Subcutaneous adipose tissue (tissue), 4 donors: ENCODE measurements at places on chromosomes 6 and 20. TPM values are rescaled to one million over a fixed set of nuclear protein-coding genes. Genes with fewer than 3 reads are reported as not detected.

Gene OSTM1
- 78.4 TPM for total RNA-seq

Gene ZBTB24
- 10.9 TPM for total RNA-seq

Gene CALHM6
- 5.6 TPM for total RNA-seq

Gene LIN28B
- total RNA-seq = not detected

Gene CLIC5
- total RNA-seq = 14.3 TPM

Gene MAS1
- total RNA-seq = not detected

Gene MCM8
- total RNA-seq = 6.7 TPM

Gene DIDO1
- total RNA-seq = 68.8 TPM

Gene PPP1R3G
- 4.2 TPM for total RNA-seq

Gene DOK5
- 2.6 TPM for total RNA-seq

Gene GTF3C6
- total RNA-seq = 39.7 TPM

Gene PHACTR3
- total RNA-seq = not detected

Gene MDC1
- 7.0 TPM for total RNA-seq

Gene TRERF1
- 3.3 TPM for total RNA-seq

Gene GRIK2
- 0.19 TPM for total RNA-seq

Gene FLRT3
- 0.82 TPM for total RNA-seq

Gene KAT14
- 17.3 TPM for total RNA-seq

Gene CDK19
- total RNA-seq = 14.1 TPM

Gene CD40
- total RNA-seq = 17.0 TPM

Gene PKHD1
- under 0.01 TPM for total RNA-seq

Gene DEFB128
- total RNA-seq = not detected

Gene HLA-DRB5
- total RNA-seq = 0.66 TPM

Gene BTBD9
- total RNA-seq = 11.7 TPM

Gene ZBTB12
- total RNA-seq = 0.98 TPM

Gene TREML1
- 4.8 TPM for total RNA-seq

Gene CTCFL
- total RNA-seq = not detected

Gene MYLK4
- total RNA-seq = 1.1 TPM

Gene TNXB
- 150 TPM for total RNA-seq

Gene PAX1
- 0.17 TPM for total RNA-seq

Gene SIRPB1
- total RNA-seq = not detected

Gene TINAG
- total RNA-seq = not detected
